ENCODE measurements at places on chromosomes 11 and 22.

GRCh38 chr22:50576806-50577696 lies 1.2 kb downstream of the CPT1B start:
- DNase-seq: no peak

DNA sequence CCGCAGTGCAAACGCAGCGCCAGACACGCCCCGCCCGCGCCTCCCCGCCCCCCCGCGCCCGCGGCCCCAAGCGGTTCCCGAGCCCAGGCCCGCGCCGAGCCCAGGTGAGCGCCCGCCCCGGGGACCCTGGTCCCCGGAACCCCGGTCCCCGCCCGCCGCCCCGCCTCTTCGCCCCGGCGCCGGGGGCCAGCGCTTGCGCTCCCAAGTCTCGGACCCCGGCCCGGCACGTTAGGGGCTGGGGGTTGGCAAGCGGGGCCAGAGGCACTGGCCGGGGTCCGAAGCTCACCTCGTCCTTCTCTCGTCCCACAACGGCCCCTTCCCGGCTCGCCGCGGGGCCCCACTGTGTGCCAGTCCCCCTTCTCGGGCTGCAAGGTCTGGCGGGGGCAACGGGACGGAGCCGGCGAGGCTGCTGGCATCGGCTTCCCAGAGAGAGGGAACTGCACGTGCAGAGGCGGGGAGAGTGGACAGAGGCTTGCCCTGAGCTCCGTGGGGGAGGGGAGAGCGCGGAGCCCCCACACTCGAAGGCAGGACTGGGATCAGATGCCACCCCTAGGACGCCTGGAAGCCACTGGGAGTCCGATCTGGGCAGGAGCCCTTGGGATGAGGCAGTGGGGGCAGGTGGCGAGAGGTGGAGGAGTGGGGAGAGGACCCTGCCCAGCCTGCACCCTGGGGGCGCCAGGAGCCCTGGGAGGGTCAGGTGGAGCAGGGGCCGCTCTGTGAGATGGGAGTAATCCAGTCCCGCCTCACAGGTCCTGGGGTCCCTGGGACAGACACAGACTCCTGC lies 1.8 kb upstream of the AIFM3 start:
- DNase-seq: no peak

DNA sequence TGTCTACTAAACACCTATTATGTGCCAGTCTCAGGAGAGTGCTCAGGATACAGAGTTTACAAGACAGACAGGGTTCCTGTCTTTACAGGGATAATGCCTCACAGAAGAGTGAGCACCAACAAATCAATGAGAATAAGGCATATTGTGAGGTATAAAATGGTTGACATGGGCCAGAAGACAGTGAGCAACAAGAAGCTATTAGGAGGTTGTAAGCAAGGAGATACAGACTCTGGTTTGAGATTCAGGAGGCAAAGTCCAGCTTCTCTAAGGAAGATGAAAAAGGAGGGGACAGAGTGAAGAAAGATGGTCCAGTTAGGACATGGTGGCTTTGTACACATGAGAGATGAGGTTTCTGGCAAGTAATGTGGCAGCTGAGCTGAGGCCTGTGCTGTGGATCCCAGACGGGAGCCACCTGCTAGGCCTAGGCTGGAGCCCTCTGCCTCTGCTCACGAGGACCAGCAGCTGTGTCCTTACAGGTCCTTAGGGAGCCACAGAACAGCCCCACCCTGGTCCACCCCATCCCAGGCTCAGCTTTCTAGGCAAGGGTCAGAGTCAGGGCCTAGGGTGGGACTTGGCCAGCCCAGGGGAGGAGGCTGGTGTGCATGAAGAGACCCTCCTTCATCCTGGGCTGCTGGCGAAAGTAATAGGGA lies 110.5 kb downstream of the ZNF280B start:
- DNase-seq: no peak

DNA sequence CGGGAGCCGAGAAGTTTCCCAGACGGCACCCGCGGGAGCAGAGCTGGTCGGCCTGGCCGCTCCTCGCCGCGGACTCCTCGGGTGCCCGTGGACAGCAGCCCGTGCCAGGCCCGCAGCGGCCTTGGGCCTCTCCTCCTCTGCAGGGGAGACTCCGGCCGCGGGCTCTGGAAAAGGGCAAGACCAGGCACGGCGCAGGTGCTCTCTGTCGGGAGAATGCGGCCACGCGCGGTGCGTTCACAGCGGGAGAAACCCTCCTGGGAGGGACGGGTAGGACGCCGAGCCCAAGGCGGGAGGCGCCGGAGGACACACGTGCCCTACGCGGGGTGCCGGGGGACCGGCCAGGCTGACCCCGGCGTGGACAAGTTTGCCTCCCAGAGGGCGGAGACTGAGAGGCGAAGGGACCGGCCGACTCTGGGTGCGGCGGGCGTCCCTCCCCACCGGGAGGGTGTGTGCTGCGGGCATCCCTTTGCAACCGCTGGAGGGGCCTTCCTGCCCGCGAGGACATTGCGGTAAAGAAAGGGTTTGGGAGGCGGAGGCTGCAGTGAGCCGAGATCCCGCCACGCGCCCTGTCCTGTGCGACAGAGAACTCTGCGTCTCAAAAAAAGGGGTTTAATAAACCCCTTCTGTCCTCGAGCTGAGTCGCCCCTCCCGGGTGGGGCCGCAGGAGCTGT lies 2.3 kb downstream of the IFITM1 start:
- DNase-seq: no peak

DNA sequence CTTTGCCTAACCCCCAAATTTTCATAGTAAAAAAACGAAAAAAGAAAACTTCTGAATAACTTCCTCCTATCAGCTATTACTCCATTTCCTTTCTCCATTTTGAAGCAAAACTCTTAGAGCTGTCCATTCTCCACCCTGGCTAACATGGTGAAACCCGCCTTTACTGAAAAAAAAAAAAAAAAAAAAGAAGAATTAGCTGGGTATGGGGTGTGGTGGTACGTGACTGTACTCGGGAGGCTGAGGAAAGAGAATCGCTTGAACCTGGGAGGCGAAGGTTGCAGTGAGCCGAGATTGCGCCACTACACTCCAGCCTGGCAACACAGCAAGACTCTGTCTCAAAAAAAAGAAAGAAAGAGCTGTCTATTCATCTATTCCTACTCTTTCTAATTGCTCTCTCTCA lies 11.3 kb upstream of the NXF1 start:
- DNase-seq: no peak

GRCh38 chr11:63764679-63765647 lies 3.6 kb downstream of the ZFTA start:
- DNase-seq: no peak

DNA sequence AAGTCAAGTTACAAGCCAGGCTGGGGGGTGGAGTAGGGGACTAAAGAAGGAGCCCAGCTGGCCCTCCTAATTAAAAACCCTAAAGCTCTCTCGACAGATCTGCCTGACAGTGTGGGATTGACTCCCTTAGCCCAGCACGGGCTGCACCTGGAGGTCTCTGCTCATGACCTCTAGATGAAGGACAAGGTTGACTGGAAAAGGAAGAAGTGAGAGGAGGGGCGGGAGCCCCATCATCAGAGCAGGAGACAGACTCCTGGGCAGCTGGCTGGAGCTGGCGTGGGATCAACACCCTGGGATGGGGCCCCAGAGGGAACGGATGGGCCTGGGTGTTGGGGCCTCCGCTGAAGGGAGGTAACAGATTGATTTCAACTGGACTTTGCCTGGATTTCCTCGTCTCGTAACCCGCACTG lies 46.1 kb downstream of the RPUSD4 start:
- no peak for DNase-seq

- no peak for DNase-seq
Observed at GRCh38 chr22:44419429-44419828, 78.6 kb downstream of the RTL6 start.

- DNase-seq: no peak
Observed at GRCh38 chr11:35436581-35437250, 17.4 kb upstream of the SLC1A2 start.
